ENCODE measurements at places on chromosomes 16 and 17.

GRCh38 chr17:81241648-81242420 is 2.7 kb downstream of the NDUFAF8 start:
- peak; percentile 32 for DNase-seq

GRCh38 chr16:69417520-69418199 is 6.8 kb upstream of the CYB5B start:
- DNase-seq, result peak; percentile 40

DNA sequence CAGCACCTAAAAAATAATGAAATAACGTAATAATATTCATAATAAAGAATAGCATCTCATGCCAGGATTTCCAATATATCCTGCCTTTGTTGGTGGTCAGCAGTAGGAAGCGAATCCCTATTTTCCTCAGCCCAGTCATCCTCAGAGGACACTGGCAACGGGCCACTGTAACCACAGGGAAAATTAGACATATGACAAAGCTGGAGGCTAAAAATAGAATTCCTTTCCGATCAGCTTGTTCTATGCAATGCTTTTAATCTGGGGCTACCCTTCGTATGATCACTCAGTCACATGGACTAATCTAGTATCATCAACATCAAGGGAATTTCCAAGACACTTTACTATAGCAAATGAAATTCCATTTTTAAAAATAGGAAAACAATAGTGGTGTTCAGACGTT is 246.9 kb upstream of the KCNJ16 start:
- DNase-seq, result peak; percentile 80

DNA sequence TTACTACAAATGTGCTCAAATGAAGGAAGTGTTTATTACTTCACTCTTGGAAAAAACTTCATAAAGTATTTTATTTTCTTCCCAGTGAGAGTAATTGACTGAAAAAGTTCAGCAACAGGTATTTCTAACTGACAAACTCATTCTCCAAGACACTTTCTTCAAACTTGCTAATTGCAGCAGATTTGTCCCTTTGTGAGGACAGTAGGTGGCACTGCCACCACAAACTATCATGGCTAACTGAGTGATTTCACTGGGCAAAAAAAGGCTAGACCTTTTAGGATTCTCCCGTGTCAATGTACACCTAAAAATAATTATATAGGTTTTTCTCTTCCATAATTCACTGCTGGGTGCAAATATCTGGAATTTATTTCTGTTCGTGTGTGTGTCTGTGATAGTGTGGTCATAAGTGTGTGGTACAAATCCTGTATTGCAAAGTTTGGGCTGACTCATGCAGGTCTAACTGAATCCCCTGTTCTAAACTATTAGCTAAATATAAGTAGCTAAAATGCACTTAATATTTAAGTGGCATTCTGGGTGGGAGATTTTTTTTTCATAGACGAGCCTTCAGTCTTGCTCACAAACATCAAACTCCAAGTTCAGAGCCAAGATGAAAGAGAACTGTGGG is 3.9 kb downstream of the HS3ST3A1 start:
- peak; percentile 63 for DNase-seq

DNA sequence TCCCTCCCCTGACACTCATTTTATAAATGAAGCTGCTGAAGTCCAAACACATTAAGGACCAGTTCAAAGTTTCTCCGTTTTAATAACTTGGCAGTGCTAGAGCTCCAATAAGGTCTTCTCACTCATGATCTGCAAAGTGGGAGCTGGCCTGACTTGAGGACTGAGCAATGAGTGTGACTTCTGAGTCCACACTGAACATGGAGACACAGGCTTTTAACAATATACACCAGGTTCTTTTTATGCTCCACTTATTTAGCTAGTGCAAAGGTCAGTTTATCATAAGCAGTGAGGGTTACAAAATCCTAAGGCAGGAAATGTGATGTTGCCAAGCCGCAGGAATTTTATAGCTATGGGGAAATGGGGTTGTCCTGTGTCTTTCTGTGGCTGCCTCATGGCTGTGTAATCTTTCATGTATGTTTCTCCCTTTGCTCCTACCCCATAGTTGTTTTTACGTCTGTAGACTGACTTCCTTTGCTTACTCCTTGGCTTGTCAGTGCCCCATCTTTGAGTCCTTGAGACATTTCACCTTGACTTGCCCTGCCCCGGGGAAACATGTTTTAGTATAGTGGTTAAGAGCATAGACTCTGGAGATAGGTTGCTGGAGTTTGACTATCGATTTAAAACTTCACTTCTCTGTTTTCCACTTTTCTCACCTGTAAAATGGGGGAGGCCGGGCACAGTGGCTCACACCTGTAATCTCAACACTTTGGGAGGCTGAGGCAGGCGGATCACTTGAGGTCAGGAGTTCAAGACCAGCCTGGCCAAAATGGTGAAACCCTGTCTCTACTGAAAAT is 12.2 kb upstream of the MMD start:
- peak; percentile 84 for DNase-seq

DNA sequence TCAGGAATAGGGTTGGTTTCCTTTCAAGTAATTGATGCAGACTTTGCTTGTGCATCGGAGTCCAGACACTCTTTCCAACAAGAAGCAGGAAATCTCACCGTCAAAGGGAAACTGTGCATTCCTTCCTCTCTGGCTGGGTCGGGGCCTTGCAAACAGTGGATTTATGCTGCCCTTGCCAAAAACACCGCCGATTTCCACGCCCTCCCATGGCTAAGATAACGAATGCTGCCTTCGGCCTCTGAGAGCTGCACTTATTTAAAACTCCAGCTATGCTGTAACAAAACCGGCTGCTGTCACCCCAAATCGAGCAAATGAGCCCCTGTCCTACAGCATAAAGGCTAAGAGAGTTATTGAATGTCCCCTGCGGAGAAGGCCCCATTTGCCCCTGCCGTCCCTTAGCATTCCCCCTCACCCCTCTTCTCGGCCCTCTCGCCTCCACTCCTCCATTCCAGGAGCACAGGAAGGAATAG is 275.5 kb upstream of the IRX5 start:
- peak; percentile 23 for DNase-seq

DNA sequence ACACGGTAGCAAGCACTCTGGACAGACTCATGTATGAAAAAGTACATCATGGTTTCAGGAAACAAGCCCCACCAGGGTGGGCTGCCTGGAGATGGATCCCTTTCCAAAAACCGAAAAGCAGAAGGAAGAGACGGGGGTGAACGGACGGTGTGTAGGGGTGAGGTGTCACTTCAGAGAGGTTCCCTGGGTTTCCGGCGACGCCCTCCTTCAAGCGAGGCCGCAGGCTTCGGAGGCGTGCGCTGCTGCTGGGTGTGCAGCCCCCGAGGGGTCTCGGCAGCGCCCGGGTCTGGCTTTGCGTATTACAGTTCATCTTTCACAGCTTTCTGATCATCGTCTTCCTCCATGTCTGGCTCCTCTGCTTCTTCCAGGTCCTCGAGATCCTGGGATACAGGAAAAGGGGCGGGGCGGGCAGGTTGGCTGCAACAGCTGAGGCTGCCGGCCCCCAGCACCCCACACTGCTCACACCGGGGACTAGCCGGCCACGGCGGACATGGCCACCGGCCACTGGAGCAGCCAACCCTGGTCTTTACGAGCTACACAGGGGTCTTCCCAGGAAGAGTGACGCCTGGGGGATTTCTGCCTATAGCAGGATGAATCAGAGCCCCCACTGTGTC is 9.0 kb upstream of the PPP1R27 start:
- DNase-seq, result no peak

GRCh38 chr16:77684181-77684526 is 38.2 kb upstream of the NUDT7 start:
- no peak for DNase-seq

DNA sequence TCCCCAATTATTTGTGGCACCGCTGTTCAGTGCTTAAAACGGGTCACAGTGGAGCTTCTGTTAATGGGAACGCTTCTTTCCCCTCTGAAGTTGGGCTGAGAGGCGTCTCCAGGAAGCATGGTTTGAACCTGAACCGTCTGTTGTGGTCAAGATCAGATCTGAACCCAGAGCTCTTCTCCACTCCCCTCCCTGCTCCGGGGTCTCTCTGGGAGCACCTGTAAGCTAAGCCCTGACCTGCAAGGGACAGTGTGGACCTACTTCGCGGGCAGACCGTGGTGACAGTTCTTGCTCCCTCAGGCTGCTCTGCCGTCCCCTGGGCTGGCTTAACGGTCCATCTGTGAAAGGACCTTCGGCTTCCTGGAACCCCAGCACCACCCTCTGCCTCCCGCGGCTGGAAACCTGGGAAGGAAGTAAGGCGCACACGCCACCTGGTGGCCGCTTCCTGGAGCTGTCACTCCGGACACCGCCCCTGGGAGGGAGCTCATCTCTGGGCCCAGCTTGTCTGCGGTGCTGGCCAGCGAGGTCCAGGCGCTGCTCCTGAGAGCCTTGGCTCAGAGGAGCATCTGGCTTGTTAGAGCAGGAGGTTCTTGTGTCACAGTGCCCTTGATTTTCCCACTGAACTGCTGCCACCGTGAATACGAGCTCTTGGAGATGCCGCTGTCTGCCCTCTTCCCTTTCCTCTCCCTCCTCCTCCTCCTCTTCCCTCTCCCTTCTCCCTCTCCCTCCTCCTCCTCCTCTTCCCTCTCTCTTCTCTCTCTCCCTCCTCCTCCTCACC is 518.5 kb upstream of the EEF2KMT start:
- peak; percentile 21 for DNase-seq

- no peak for DNase-seq
Measured at GRCh38 chr17:78306913-78307312, 53.0 kb downstream of the SOCS3 start.

DNA sequence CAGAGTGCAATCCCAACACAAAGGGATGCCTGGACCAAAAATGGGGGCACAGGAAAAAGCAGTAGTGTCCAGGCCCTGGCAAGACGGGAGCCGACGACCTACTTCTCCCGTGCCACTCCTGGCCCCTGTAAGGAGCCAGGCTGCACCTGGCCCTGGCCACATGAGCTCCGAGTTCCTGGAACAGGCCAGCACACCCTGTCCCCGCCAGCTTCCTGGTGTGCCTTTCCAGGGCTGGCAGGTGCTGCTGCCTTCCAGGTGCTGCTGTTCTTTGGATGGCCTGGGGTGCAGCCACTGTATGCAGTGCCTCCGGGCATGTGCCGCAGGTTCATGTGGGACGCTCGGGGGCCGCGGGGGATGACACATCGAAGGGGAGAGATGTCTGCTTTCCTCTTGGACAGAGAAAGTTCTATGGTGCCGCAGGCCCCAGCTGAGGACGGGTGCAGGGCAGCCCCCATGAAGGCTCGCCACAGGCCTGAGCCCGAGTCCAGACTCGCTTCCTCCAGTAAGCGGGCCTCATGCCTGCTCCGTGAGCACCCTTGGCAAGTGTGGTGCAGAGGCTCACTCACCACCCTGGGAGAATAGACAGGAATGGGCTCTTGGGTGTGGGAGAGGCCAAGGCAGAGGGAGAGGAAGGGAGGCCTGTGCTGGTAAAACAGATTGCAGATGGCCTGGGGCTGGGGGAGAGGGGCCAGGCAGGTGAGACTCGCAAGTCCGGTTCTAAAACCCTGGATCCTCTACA is 54.7 kb upstream of the FASN start:
- DNase-seq, result no peak

DNA sequence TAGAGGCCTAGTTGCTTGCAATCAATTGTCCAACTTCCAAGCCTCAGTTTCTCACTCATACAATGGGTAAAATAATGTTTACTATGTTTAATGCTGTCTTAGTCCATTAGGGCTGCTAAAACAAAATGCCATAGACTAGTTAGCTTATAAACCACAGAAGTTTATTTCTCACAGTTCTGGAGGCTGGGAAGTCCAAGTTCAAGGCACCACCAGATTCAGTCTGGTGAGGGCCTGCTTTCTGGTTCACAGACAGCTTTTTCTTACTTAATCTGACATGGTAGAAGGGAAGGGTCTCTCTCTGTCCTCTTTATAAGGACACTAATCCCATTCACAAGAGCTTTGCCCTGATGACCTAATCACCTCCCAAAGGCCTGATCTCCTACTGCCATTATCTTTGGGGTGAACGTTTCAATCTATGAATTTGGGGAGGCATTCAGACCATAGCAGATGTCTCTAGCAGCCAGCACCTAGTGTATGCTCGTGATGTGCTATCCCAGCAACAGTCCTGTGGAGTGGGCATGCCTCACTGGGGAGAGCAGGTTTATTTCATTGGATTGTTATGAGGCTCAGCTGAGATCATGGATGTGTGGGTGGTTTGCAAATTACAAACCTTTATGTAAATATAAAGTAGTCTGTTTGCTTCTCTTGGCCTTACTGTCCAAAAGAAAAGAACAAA is 25.2 kb downstream of the YPEL2 start:
- DNase-seq, result no peak

DNA sequence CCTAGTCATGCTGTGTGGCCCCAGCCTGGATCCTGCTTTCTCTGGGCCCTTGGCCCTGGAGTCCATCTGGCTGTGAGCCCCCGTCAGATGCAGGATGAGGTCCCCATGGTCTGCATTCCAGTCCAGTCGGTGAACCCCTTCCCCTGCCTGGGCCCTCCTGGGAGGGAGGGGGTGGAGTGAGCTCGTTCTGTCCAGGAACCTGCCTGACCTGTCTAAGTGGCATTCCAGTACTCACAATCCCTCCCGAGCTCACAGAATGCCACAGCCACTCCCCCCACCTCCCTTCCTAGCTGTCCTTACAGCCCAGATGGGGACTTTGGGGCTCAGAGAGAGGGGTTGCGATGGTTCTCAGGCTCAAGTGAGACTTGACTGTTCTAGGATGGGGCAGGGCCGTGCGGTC is 15.5 kb downstream of the SPNS2 start:
- no peak for DNase-seq

DNA sequence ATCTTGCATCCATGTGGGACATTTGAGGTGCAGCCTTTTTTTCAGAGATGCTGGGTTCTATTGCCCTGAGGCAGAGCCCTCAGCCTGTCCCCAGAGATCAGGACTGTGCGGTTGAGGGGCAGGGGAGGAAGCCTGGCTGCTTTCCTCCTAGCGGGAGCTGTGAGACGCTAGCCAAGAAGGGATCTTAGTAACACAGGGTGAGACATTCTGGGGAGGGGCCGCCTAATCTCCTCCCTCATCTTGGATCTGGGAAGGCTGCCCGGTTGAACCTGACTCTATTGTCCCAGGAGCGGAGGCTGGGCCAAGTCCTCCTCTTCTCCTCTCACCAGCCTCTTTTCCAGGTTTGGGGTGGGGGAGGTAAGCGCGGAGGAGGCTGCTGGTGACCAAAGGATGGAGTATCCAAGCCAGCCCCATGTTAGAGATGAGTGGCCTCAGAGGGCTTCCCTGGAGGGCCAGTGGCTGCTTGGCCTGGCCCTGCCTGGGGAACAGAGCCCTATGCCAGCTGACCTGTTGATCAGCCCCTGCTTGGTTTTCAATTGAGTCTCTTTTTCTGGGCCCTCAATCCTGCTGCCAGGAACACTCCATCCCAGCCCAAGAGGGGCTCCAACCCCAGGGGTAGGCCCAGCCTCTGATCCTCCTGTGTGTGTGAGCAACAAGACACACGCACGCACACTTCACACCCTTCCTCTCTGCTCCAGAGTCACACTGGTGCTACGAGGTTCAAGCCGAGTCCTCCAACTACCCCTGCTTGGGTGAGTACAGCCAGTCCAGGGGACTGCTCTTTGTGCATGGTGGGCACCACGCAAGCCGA is 5.0 kb downstream of the CA4 start:
- DNase-seq, result peak; percentile 77

DNA sequence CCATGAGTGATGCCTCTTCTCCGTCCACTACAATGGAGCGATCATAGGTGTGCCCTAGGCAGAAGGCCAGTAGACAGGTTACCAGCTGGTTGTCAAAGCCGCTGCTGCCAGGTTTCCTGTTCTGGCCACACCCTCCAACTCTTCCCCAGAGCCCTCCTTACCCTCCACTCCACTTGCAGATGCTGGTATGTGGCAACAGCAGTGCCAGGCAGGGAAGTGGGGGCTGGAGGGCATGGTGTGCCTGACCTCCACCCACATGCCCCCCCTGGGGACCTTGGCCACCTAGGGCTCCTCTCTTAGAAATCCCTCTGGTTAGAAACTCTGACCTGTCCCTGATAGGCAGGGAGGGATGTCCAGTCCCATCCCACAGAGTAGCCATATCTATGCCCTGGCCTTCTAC is 1.5 kb downstream of the RRAD start:
- DNase-seq, result no peak

Data from fibroblast of skin of back (primary cell).